ENCODE measurements at places on chromosomes 3 and 15.

DNA sequence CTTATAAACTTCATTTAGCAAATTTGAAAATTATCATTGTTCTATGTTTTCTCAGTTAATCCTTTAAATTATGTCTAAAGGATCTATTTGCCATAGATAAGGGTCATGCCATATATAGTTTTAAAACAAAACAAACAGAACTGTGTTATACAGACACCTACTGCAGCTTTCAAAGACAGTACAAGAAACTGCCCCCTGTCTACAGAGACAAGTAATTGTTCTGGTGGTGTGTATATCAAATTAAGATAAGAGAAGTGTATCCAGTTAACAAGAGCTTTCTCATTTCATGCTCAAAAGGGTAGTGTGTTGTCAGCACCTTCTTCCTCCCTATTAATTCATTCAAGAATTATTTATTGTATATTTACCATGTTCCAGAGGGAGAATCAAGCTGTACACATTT is 201.2 kb downstream of the FMN1 start:
- no peak for DNase-seq

DNA sequence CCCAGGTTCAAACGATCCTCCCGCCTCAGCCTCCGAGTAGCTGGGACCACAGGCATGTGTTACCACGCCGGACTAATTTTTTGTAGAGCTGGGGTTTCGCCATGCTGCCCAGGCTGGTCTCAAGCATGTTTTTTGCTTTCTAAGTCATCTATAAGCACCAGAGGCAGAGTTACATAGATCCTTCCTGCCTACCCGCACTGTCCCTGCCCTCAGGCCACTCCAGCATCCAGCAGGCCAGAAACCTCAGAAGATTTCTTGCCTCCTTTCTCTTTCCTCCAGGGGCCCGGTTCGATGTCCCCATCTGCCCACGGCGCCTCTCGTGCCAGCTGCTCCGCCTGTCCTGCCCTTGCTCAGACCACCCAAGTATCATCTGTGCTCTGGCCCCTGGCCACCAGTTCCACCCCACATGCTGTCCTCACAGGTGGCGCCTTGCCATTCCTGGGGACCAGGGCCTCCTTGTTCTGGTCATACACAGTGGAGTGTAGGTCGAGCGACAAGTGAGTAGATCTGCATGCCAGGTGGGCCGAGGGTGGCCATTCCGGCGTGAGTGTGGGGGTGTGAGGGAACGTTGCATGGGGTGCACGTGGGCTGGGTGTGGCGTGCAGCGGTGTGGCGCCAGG is 27.3 kb downstream of the KLHDC8B start:
- no peak for DNase-seq

DNA sequence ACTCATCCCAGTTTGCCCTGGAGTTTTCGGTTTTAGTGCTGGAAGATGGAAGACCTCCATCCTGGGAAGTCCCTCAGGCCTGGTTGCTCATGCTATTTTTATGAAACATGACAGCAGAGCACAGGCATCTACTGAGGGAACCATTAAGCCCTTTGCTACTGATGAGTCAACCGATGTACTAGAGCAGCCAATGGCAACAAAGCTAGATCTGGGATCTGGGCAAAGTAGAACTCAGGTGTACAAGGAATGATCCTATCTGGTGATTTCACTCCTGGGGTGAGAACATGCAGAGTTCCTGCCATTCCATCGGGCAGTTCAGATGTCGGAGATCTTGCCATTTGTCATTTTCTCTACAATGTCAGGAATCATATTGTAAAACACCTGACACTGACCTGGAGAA is 166.2 kb upstream of the NSMCE3 start:
- no peak for DNase-seq

GRCh38 chr3:5388091-5388490 is 200.6 kb downstream of the EDEM1 start:
- no peak for DNase-seq

DNA sequence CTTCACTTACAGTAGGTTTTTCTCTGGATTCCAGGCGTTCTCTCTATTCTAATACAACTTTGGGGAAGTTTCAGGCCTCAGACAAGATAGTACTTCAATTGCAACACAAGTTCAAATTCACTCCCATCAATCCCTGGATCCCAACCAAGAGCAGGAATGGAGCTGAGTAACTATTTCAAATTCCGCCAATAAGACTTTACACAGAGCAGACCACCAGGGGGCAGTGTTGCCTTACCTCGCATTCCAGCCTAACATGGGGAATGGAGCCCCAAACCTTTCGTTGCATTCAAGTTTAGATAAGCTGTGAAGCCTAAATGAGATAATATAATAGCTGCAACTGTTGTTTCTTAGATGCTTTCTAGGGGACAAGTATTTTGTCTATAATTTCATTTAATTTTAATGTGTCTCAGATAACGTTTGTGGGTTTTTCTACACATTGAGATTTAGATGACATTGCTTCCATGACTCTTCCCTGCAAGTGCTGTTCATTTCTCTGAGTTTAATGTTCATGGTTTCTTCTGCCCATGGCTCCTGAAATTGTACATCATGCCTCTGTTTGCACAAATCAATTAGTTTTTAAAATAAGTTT is 186.7 kb downstream of the NSUN3 start:
- peak; percentile 76 for DNase-seq

DNA sequence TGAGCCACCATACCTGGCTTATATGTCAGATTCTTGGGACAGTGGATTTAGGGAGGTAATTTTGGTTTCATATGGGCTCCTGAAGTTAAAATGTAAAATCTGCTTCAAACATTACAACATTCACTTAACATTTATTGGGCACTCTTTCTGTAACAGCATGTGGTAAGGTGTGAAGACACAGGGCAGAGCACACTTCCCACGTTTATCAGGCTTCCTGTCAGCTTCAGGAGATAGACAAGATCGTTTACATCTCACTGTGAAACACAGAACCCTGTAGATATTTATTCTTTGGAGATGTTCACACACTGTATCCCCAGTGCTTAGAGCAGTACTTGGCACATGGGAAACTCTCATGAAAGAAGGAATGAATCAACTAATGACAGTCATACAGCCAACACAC is 426.0 kb upstream of the RARB start:
- no peak for DNase-seq

- DNase-seq, result no peak
Measured at GRCh38 chr15:42035435-42035761, 14.6 kb upstream of the PLA2G4E start.

DNA sequence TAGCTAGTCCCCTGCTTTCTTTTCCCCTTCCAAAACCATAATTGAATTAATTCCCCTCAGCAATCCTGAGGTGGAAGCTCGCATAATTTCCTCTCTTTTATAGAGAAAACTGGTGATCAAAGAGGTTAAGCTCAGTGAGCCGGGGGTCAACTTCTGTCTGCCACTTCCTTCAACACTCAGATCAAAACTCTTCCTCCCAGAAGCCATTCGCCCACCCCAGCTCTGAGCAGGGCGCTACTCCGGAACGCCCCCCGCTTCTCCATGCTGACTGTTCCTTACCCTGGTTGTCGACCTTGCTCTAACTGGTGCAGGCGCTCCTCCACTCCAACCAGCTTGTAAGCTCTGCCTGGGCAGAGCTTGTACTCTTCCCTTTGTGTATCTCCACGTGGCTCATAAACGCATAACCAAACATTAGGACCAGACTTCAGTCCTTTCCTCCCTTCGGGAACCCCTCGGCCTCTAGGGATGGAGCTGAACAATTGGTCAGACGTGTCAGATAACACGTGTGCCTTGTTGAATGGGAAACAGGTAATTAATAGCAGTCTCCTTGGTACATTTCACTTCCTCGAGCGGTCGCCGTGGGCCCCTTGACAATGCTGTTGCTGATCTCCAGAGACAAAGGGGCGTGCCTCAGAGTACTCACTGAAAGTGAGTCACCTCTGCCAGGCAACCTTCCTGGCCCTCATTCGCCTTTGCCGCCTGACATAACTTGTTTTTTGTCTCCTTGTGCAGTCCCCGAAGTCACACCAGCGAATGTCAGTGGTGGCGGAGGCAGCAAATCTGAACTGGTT is 71.8 kb downstream of the IL5RA start:
- no peak for DNase-seq

DNA sequence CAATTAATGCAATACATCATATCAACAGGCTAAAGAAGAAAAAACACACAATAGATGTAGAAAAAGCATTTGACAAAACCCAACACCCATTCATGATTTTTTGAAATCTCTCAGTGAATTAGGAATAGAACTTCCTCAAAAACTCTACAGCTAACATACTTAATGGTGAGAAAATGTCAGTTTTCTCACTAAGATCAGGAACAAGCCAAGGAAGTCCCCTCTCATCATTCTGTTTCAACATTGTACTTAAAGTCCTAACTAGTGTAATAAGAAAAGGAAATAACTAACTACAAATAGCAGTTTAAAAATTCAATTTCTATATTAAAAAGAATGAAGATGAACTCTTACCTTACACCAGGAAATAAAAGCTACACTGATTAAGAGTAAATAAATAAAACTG is 77.8 kb downstream of the DCLK3 start:
- DNase-seq, result peak; percentile 8

- DNase-seq, result no peak
Measured at GRCh38 chr3:120432150-120432860, 18.5 kb downstream of the FSTL1 start.

Measured in suppressor macrophage (primary cell).